Panc1 (cell line): ENCODE measurements at places on chromosomes 7 and 10. TPM values are rescaled to one million over a fixed set of nuclear protein-coding genes. Genes with fewer than 3 reads are reported as not detected.

Gene ADRA2A
- total RNA-seq = 0.05 TPM

Gene KCNK18
- total RNA-seq = not detected

Gene CUZD1
- total RNA-seq = 2.9 TPM

Gene ALDH18A1
- 68.0 TPM for total RNA-seq

Gene GSDME
- total RNA-seq = 4.5 TPM

Gene NACAD
- 5.3 TPM for total RNA-seq

Gene ATP6V1F
- total RNA-seq = 151 TPM

Gene ZNF503
- 10.4 TPM for total RNA-seq

Gene PNLIP
- 1.5 TPM for total RNA-seq

Gene NIPSNAP2
- total RNA-seq = 93.2 TPM

Gene CABCOCO1
- 4.0 TPM for total RNA-seq

Gene OR2A14
- not detected for total RNA-seq
